ENCODE measurements at places on chromosomes 3 and 15. TPM values are rescaled to one million over a fixed set of nuclear protein-coding genes. Genes with fewer than 3 reads are reported as not detected.
A peak's percentile ranks its signal among the peaks of the same experiment; 100 is the strongest.

DNA sequence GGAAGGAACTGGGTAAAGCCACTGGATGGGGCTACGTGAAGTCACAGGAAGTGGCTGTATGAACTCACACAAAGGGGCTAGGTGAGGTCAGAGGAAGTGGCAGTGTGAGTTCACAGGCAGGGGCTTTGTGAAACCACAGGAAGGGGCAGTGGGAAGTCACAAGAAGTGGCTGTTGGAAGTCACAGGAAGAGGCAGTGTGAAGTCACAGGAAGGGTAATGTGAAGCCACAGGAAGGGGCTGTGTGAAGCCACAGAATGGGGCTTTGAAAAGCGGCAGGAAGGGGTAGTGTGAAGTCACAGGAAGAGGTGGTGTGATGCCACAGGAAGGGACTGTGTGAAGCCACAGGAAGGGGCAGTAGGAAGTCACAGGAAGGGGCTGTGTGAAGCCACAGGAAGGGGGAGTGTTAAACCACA is 34.6 kb downstream of the GASK1A start:
- DNase-seq: no peak

Gene C3orf85
- not detected for total RNA-seq

DNA sequence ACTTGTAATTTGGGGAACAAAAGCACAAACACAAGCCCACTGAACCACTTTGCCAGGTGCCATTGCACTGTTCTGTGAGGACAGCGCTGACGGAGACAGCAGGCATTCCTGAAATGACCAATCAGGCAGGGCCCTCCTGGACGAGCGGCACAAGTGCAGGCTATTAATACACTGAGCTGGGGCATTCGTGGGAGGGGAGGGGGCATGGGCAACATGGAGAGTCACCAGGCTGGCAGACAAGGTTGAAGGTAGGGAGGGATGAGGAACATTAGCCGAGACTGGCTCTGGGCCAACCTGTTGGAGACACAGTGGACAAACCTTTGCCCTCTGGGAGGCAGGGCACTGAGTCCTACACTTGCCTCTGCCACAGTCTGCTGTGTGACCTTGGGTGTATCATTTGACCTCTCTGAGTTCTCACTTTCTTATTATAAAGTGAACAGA is 45.6 kb downstream of the NOX5 start:
- DNase-seq: peak; percentile 63

Gene GMNC
- total RNA-seq: not detected

Gene COX17
- total RNA-seq: 82.8 TPM

DNA sequence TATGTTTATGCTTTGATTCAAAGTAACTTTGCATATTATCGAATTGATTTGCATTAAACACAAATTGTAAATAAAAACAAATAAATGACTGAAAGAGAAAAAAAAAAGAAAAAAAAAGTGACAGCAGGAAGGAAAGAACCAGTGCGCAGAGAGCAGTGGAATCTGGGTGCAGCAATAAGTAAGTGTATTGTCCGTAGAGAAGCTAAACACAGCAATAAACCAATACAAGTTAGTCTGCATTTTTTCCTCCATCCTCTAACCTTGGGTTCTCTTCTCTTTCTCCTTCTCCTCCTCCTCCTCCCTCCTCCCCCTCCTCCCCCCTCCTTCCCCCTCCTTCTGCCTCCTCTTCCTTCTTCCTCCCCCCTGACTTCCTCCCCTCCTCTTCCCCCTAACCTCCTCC is 18.3 kb upstream of the ARL8B start:
- no peak for DNase-seq

GRCh38 chr3:181461381-181461780 is 250.3 kb upstream of the SOX2 start:
- DNase-seq: no peak

DNA sequence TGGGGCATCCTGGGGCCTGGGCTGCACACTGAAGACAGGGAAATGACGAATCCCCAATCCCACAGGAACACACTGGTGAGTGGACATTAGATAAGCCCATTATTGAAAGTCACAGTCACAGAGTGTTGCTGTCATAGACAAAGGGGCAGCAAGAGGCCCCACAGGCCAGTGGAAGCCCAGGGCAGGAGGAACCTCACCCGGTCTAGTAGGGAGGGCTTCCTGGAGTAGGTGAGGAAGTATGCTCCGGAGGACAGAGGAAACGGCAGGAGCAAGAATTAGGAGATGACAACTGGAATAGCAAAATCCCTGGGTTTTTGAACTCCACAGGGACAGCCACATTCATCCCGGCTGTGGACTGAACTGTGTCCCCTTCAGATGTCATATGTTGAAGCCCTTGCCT is 101.2 kb downstream of the TPRA1 start:
- no peak for DNase-seq

DNA sequence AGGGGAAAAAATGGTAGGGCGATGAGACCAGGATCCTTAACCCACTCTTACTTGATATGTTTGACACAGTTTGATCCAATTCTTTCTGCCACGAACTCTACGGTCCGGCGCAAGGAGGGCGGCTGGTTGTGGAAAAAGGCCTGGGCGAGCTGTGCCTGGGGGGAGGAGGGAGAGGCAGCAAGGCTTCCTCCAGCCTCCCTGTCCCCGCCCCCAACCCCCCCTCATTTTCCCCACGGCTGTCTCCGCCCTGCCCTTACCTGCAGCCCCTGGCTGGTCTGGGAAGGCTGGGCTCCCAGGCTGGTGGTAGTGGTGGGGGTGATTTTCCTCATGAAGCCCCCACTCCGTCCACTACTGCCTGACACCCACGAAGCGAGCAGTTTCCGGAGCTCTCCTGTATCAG is 8.0 kb downstream of the CDAN1 start:
- DNase-seq: no peak

GRCh38 chr15:70324001-70324974 is 226.6 kb upstream of the TLE3 start:
- no peak for DNase-seq

DNA sequence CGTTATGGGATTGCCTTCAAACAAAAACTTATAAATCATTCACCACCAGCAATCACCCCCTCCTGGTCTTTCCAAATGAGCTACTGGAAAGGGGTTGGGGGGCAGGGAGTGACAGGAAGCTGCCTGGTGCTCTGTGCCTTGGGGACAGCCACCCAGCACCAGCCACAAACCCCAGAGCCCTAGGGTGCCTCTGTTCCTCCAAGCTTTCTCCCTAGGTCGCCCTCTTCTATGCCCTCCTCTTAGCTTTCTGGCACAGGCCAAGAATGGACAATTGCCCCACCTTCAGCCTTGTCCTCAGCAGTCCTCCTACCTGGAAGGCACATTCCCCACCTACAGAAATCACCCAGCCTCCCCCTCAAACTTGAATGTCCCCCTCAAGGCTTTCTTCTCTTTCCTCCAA is 3.3 kb downstream of the OXTR start:
- no peak for DNase-seq

GRCh38 chr3:44522494-44522933 is 32.5 kb upstream of the ZKSCAN7 start:
- DNase-seq: no peak

DNA sequence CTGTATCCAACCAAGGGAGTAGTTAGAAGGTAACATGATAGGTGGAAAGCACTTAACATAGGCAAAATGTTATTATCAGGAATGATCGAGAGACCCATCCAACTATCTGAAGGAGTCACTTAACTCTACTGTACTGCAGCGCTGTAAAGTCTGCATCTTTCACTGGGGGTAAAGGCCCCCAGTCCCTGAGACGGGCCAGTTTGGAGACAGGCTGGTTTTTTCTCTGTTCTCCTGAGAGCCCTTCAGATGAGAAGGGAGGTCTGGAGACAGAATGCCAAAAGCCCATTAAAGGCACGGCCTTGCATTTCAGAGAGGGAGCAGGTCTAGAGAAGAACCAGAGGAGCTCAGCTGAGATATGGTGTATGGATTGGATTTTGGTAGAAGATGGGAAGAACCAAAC is 71.3 kb upstream of the CGNL1 start:
- DNase-seq: peak; percentile 17

GRCh38 chr15:38576837-38577236 is 12.2 kb upstream of the RASGRP1 start:
- DNase-seq: no peak

GRCh38 chr3:194141415-194142155 is 5.6 kb downstream of the HES1 start:
- peak; percentile 92 for DNase-seq

Gene SPTBN5
- total RNA-seq: under 0.01 TPM

GRCh38 chr15:33204926-33205325 is 10.4 kb upstream of the FMN1 start:
- DNase-seq: no peak

Gene RABL3
- total RNA-seq: 59.4 TPM

Gene MYO1E
- total RNA-seq: 12.5 TPM

All from adrenal gland (tissue), 19 donors.